Fibroblast of mammary gland (primary cell): ENCODE measurements at places on chromosomes 3 and 15.

DNA sequence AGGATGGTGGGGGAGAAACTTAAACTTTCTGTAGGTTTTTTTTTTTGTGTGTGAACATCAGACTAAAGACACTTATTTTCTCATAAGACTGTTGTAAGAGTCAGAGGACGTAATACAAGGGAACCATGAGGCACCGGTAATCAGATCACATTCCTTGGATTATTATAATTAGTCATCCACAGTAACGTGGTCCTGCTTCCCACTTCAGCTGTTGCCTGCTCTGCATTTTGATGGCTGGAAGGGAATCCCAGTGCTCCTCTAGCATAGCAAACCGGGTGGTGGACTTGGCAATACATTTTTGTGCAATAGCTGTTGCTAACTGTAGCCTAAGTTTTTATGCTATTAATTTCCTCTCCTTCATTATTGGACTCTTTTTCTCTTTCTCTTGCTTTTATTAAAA, 294.8 kb downstream of the NR2F2 start:
- DNase-seq = no peak

- DNase-seq = no peak
Measured at GRCh38 chr3:187051724-187052366, 87.5 kb downstream of the RPL39L start.

DNA sequence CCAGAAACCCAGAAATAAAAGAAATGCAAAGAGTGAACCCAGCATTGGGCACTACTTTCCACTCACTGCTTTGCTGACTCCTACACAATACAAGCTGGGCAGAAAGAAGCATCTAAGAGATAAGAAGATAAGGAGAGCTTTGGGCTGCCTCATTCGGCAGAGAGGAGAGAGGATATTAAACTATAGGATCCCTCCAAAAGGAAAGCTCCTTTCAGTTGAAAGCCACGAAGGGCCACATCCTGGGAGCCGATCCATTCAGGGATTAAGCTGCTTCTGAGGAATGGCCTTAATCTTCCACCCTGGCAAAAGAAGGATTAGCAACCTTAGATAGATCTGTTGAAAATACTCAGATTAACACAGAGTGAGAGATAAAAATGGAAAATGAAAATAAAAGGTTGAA, 274.9 kb upstream of the PPP2R3A start:
- no peak for DNase-seq

DNA sequence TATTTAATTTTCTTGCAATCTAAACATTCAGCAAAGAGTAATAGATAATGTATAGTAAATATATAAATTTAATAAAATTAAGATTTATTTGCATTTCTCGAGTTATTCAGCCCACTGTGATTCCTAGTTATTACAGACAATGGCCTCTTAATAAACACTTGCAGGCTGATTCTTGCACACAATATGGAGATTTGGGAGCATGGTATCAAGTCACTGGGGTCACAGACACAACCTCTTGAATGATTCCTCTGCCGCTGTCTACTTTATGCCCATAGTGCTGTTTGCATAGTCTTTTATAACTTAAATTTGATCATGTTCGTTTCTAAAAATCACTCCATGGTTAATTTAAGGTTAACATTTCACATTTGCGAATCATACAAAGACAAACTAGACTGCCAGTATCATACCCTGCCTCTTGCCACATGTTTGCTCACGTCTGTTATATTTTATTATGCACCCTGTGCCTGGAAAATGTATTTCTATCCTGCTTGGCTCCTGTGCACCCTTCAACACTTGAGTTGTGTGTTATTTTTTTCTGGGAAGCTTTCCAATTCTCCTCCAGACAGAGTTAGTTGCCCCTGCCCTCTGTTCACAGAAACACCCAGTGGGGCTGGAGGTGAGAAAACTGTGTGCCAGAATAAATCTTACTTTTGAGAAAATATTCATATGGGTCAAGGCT, 206.3 kb upstream of the ROBO1 start:
- DNase-seq = no peak

GRCh38 chr15:95930659-95931375, 399.7 kb upstream of the NR2F2 start:
- no peak for DNase-seq

DNA sequence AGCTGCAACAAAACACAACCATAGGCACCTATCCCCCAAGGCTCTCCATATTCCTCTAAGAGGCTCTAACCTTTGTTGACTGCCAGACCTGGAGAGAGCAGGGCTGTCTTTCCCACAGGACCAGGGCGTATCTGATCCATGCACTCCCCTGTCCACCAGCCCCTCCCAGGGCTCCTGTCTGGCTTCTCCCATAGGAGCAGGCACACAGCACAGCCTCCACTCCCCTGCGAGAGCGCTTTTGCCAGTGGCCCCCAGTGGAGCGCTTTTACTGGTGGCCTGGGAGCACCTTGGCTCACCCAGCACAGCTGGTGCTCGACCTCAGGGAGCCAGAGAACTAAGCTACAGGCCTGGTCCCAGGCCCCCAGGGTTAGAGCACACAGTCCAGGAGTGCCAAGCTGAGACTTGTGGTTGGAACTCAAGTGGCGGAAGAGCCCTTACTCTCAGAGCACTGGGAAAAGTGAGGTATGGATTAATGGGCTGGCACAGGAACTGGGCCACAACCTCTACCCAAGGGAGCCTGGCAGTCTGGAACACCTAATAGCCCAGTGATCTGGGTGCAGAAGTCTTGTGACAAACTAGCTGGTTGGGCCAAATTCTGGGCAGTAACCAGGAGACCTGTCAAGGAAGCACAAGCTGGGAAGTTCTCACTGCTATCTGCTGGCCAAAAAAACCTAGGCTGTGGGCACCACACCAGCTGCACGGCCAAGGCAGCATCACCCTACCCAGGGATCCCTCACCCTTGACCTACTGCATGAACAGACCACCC, 79.6 kb downstream of the PPP2R3A start:
- DNase-seq = no peak

- peak; percentile 52 for DNase-seq
Measured at GRCh38 chr3:37608061-37608702, 253.5 kb upstream of the CTDSPL start.

GRCh38 chr15:57555270-57555669, 36.4 kb upstream of the MYZAP start:
- DNase-seq = no peak

- peak; percentile 84 for DNase-seq
Measured at GRCh38 chr15:48433226-48433886, 102.1 kb downstream of the DUT start.

DNA sequence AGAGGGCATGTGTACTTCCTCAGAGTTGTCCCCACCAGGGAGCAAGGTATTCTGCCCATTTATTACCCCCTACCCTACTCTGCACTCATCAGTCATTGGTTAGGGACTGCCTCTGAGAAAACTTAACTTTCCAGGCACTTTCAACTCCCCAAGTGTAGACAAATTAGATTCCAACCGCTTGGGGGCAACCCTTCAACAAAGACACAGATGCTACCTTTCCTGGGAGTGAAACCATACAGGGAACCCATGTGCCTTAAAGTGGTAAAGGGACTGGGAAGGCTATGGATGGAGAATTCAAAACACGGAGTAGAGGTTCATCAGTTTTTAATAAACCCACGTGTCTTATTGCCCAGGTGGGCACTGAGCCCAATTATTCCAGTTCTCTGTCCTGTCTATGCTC, 19.4 kb upstream of the UBE2E2 start:
- peak; percentile 56 for DNase-seq

DNA sequence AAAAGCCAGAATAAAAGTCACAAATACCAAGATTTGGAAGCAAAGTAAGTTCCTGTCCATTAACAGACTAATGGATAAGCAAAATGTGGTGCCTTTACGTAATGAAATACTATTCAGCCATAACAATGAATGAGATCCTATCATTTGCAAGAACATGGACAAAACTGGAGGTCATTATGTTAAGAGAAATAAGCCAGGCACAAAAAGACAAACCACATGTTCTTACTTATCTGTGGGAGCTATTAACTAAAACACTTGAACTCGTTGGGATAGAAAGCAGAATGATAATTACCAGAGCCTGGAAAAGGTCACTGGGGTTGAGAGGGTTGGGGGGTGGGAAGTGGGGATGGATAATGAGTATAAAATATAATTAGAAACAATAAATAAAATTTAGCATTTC, 1015.9 kb downstream of the OTOL1 start:
- no peak for DNase-seq

- no peak for DNase-seq
Measured at GRCh38 chr3:22555753-22556435, 647.2 kb upstream of the UBE2E2 start.

DNA sequence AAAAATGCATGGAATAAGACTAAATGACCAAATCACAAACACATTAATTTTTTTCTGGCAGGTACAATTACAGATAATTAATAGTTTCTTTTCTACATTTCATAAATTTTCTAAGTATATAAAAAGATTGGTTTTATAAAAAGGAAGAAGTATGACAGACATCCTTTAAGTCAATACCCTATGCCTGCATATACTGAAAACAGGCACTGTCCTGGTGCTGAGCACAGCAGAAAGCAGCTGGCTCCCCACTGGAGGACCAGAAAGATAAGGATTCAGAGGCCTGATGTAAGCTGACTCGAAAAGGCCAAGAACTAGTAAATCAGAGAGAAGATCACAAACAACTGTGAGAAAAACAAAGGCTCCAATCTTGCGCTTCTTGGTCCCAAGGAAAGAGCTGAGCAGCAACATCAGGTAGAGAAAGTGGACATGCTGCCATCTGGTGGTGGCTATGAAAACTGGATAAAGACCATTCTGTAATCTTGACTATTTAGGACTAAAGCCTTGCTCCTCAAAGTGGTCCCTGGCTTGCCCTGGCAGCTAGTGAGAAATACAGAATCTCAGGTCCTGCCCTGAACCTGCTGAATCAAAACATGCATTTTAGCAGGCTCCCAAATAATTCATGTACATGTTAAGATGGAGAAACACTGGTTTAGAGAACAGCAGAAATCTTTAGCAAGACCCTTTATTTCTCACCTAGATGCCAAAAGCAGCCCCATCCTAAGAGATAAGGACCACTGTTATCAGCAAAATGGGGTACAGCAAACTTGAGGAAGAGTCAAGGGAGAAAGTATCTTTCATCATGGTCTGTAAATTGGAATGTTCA, 76.0 kb downstream of the TRANK1 start:
- DNase-seq = peak; percentile 66

GRCh38 chr15:65778269-65778668, 13.8 kb downstream of the DENND4A start:
- no peak for DNase-seq

DNA sequence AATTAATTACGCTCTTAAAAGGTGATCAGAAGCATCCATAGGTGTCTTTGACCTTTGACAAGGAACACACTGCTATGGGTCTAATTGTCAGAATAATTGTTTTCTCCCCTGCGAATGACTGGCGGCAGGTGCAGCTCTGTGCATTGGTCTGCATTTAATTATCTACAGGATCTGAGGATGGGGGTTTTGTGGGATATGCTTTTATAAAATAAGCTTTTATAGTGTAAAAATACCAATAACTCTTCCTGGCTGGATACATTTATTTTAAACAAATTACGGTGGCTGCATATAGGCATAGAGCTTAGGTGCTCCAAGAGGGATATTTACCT, 201.6 kb upstream of the RGMA start:
- no peak for DNase-seq

GRCh38 chr15:48802867-48803266, 8.0 kb downstream of the CEP152 start:
- DNase-seq = peak; percentile 96

GRCh38 chr3:25916321-25916720, 126.4 kb downstream of the OXSM start:
- DNase-seq = no peak

- DNase-seq = peak; percentile 45
Measured at GRCh38 chr3:110806924-110807323, 264.7 kb upstream of the NECTIN3 start.

GRCh38 chr3:186095561-186096081, 13.3 kb downstream of the ETV5 start:
- no peak for DNase-seq

DNA sequence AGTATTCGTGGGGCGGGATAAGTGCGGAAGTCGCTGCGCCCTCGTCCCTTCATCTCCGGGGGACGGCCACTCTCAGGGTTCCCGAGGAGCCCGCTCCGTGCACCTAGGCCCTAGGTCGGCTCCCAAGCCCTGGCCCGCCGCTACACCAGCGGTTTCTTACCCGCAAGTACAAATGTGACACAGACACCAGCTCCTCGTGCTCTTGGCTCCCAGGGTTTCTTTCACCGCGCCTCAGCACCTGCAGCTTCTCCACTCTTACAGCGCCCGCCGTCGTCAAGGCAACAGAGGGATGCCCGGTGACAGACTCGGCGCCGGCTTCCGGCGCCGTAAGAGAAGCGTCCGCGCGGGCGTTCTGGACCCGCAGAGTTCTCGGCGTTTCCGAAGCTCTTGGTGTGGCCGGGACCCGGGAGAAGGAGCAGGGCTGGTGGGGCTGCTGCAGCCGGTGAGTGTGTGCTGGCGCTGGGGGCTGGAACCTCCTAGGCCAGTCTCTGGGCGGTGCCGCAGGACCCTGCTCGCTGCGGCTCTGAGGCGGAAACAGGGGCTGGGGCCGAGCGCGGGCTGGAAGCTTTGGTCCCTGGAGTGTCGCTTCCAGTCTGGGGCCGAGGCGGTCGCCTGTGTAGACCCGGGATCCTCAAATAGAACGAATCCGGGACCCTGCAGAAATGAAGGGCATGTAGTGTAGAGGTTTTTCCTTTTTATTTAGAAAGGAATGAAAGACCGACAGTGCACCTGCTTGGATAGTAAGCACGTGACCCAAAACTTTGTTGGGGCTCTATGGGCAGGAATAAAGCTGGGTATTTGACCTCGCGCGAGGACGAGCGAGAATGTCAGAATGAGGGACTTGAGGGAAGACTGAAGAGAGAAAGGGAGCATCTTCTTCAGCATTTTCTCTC, 155.4 kb upstream of the GOLGA6L4 start:
- peak; percentile 5 for DNase-seq

DNA sequence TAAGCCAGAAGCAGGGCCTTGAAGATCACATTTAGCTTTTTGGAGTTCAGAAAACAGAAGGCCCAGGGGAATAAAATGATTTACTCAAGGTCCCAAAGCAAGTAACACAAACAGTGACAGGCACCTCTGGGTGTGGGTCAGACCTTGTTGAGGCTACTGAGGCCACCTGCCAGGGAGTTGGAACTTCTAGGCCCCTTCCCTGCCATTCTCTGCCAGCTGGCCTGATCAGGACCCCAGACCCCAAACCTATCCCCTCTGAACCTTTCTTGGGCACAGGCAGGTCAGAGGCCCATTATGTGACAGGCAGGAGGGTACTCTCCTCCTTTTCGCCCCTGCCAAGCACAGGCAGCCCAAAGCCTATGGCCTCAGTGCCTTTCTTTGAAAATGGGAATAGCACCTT, 49.4 kb upstream of the ATP2B2 start:
- no peak for DNase-seq

- no peak for DNase-seq
Measured at GRCh38 chr15:72236381-72237003, 5.5 kb upstream of the PKM start.

- DNase-seq = no peak
Measured at GRCh38 chr3:46986055-46986730, 6.7 kb downstream of the NBEAL2 start.

GRCh38 chr15:95626501-95627361, 703.8 kb upstream of the NR2F2 start:
- DNase-seq = no peak

GRCh38 chr15:55267401-55268175, 22.0 kb downstream of the RAB27A start:
- peak; percentile 43 for DNase-seq

- no peak for DNase-seq
Measured at GRCh38 chr15:88144921-88145653, 111.5 kb downstream of the NTRK3 start.

GRCh38 chr15:84883466-84883865, 996 bp upstream of the SLC28A1 start:
- DNase-seq = no peak

- DNase-seq = peak; percentile 59
Measured at GRCh38 chr15:39110336-39110735, 470.5 kb upstream of the THBS1 start.

- DNase-seq = no peak
Measured at GRCh38 chr3:32871273-32871672, 53.5 kb downstream of the TRIM71 start.
